ENCODE measurements at places on chromosomes 16 and 17.

DNA sequence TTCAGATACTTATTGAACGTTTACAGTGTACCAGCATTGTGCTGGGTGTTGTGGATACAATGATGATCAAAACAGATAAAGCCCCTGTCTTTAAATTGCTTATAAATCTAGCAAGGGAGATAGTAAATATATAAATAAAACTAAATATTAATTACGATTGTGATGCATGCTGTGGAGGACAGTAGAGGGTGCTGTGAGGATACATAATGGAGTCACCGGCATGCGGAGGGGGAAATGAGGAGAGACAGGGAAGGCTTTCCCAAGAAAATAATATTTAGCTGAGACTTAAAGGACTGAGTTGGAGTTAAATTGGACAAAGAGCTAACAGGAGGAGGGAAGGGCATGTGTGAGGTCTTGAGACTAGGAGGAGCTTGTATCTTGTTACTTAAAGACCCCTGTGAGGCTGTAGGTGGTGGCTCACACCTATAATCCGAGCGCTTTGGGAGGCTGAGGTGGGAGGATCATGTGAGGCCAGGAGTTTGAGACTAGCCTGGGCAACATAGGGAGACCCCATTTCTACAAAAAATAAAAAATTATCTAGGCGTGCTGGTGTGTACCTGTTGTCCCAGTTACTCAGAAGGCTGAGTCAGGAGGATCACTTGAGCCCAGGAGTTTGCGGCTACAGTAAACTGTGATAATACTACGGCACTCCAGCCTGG is 2.4 kb downstream of the DHRS7B start:
- DNase-seq: no peak

- DNase-seq: no peak
Observed at GRCh38 chr16:28064706-28065249, 1.3 kb upstream of the GSG1L start.

DNA sequence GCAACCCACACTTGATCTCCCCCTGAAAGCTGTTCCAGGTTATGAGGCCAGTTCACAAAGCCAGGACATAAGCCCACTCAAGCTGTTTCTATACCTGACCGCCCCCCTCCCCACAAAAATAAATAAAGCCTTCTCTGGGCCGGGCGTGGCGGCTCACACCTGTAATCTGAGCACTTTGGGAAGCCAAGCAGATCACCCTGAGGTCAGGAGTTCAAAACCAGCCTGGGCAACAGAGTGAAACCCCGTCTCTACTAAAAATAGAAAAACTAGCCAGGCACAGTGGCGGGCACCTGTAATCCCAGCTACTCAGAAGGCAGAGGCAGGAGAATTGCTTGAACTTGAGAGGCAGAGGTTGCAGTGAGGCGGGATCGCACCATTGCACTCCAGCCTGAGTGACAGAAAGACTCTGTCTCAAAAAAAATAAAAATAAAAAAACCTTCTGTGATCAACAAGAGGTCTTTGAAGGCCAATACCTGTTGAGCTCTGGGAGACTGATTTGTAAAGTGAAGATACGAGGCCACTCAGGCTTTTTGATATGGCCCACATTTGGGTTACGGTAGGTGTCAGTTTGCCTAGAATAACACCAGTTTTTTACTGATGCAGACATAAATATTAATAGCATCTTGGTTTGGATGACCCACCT is 2.2 kb downstream of the KDM8 start:
- DNase-seq: no peak

GRCh38 chr16:69500496-69500895 is 65.3 kb upstream of the NFAT5 start:
- DNase-seq: no peak

DNA sequence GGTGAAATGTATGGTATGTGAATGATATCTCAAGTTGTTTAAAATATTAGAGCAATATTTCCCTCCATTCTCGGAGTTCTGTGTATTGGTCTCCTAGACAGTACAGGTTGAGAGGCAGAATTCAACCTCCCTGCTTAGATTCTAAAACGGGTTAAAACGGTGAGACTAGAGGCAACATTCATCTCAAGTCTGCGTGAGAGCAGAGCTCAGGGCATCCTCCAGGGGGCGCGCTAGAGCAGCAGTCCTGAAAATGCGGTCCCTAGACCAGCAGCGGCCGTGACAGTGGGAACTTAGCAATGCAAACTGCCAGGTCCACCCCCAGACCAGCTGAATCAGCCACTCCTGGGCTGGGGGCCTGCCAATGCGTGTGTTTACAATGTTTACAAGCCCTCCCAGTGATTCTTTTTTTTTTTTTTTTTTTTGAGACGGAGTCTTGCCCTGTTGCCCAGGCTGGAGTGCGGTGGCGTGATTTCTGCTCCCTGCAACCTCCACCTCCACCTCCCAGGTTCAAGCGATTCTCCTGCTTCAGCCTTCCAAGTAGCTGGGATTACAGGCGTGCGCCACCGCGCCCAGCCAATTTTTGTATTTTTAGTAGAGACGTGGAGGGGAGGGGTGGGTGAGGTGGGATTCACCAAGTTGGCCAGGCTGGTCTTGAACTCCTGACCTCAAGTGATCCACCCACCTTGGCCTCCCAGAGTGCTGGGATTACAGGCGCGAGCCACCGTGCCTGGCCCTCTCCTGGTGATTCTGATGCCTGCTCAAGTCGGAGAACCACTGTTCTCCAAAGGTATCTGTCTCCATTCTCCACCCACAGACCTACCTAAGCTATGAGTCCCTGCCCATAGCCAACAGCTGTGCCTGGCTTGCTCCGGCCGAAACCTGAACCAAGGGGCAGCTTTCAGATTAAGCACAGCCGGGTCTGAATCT is 24.2 kb downstream of the KLHL36 start:
- peak; percentile 91 for DNase-seq

DNA sequence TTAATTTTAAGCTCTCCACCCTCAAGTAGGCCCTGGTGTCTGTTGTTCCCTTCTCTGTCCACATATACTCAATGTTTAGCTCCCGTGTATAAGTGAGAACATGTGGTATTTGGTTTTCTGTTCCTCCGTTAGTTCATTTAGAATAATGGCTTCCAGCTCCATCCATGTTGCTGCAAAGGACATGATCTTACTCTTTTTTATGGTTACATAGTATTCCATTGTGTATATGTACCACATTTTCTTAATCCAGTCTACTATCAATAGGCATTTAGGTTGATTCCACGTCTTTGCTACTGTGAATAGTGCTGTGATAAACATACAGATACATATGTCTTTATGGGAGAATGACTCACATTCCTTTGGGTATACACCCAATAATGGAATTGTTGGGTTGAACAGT is 111.4 kb upstream of the NACA2 start:
- no peak for DNase-seq

DNA sequence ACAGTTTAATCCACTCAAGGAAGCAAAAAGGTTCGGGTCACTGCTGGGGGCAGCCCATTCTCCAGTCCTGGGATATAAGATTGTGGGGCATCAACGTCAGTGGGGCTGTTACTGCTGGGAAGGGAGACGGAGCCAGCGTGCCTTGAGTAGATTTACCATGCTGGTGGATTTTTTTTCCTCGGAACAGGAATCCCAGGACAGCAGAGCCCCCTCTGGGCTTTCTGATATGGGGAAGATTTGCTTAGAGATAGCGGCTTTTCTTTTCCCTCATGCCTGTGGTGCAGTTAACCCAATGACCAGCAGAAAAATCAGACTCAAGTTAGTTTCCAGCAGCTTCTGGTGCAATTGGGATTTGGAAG is 35.4 kb downstream of the WSCD1 start:
- DNase-seq: no peak

DNA sequence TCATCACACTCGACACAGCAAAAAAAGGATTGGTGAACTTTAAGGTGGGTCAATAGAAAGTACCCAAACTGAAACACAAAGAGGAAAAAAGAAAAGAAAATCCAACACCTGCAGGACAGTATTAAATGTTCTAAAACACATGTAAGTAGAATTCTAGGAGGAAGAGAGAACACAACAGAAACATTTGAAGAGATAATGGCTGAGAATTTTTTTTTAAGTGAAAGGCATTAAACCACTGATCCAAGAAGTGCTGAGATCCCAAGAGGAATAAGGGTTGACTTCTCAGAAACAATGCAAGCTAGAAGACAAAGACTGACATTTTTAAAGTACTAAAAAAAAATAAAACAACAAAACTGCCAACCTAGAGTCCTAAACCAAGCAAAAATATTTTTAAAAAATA is 31.6 kb downstream of the VPS53 start:
- DNase-seq: no peak

All from CD8-positive, alpha-beta T cell (primary cell).